Activated CD8-positive, alpha-beta memory T cell treated with anti-CD3 and anti-CD28 coated beads, Interleukin-2, amount 10 ng/mL, durations not matched to agents 7 days and 5 days (primary cell): ENCODE measurements at places on chromosomes 4 and X.

- no peak for DNase-seq
Observed at GRCh38 chr4:53477636-53478035, 100.2 kb downstream of the FIP1L1 start.

GRCh38 chrX:120741452-120741851 is 111.6 kb upstream of the C1GALT1C1 start:
- no peak for DNase-seq

DNA sequence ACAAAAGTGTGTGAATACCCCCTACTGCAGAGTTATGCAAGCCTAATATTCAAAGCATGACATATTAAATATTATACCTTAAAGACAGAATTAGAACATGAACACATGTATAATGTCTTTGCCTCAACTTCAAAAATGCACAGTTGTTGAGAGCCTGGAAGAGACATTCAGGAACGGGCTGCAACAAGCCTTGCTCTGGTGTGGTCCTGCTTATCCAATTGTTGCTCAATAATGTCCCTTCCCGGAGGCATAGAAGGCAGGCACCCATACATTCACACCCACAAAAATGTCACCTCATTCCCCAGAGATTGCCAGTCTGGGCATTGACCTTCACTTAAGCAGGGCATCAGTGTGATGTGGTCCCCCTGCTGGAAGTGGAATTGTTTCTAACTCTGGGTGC is 238.8 kb downstream of the CBR4 start:
- DNase-seq: no peak

DNA sequence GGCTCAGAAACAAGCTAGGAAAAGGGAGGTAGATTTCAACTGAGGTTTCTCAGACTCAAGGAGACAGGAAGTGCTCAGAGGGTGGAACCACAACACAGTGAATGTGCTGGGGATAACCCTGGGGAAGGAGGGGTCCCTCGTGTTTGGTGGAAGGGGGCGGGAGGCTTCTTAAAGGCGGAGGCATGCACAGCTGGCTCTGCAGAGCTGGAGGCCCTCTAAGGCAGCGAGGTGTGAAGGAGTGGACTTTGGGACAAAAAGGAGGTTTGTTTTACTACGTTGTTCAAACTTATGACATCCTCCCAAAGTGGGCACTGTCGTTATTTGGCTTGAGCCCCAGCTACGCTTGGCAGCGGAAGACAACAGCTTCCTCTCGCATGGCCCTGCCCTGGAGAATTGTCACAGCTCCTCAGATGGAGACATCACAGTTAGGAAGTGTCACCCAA is 21.7 kb upstream of the MTM1 start:
- peak; percentile 43 for DNase-seq

DNA sequence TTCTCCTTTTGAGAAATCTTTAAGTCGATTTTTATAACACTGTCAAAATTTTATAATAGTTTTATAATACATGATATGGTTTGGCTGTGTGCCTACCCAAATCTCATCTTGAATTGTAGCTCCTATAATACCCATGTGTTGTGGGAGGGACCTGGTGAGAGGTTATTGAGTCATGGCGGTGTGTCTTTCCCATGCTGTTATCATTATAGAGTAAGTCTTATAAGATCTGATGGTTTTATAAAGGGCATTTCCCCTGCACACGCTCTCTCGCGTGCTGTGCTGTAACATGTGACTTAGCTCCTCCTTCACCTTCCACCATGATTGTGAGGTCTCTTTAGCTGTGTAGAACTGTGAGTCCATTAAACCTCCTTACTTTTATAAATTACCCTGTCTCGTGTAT is 364.0 kb upstream of the SPANXN4 start:
- DNase-seq: no peak

DNA sequence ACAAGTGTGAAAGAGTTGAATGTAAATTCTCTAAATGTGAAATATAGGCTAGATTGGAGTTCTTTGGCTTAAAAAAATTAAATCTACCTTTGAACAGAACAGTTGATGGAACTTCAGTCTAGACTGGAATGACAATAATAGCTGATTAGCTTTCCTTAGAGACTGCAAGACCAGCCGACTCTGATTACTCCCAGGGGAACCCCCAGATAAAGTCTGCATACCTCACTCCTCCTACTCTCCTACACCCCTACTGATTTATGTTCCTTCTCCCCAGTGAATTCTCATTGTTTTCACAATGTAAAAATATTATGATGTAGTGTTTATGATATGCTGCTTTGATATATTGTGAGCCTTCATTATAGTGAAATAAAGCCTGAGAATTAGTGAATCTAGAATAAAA is 241.3 kb downstream of the CFAP299 start:
- no peak for DNase-seq

DNA sequence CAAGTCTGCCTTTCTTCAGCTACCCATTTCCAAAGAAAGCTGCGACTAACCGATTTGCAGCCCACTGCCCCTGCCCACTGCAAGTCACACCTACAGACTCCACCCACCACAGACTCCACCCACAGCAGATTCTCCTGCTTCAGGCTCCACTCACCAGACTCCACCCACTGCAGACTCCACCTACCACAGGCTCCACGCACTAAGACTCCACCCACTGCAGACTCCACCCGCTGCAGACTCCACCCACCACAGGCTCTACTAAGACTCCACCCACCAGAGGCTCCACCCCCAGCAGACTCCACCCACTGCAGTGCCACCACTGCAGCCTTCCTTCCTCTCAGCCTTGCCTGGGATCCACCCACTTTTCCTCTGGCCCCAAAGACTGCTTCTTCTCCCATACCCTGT is 41.3 kb downstream of the ABLIM2 start:
- DNase-seq: peak; percentile 51

- DNase-seq: no peak
Observed at GRCh38 chr4:107094332-107094731, 58.2 kb upstream of the DKK2 start.
